ENCODE measurements at places on chromosomes 7 and 10.

DNA sequence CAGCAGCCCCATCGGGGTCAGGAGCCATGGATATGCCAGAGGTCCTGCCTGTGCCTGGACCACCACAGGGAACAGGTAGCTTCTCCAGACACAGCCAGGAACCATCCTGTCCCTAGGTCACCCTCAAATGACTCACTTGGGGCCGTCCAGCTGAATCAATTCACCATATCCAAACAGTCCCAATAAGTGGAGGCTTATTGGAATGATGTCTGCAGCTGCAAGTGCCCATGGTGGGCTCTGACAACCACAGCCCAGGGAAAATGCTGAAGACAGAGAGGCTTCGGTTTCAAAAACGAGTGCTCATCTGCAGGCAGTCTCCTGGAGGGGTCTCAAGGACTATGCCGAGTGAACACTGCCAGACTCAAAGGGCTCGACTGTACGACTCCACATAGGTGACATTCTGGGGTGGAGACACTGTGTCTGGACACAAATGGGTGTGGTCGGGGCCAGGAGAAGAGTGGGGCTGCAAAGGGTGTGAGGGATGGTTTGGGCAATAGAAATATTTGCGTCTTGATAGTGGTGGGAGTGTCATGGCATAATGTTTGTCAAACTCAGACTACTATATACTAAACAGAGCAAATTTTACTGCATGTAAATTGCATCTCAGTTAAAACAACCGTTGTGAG is 204.8 kb downstream of the TNS3 start:
- no peak for DNase-seq

GRCh38 chr7:102291056-102291915 is 4.6 kb downstream of the SH2B2 start:
- DNase-seq = no peak

DNA sequence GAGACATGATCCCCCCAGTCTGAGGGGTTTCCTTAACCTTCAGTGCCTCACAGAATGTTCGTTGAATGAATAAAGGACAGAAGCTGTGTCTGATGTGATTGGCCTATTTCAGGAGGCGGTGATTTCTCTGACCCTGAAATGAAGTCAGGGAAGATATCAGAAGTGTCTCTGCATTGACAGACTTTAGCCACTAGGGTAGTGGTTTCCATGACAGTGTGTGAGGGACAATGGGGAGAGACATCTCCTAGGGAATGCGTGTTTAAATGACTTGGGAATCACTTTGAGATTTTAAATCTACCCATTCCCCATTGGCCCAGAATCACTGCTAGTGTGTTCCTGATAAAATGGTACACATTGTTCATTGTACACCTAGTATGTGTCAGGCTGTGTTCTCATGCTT is 132.0 kb downstream of the CFAP58 start:
- DNase-seq = no peak

- DNase-seq = no peak
Measured at GRCh38 chr7:136513744-136514143, 354.7 kb upstream of the CHRM2 start.

- DNase-seq = peak; percentile 78
Measured at GRCh38 chr10:3071405-3072198, 4.3 kb downstream of the PFKP start.

GRCh38 chr7:148093375-148094166 is 497.0 kb upstream of the C7orf33 start:
- no peak for DNase-seq

- DNase-seq = no peak
Measured at GRCh38 chr10:114697061-114697598, 39.1 kb upstream of the ABLIM1 start.

- peak; percentile 70 for DNase-seq
Measured at GRCh38 chr10:24114556-24114955, 94.4 kb upstream of the KIAA1217 start.

- no peak for DNase-seq
Measured at GRCh38 chr10:122642726-122643605, 56.7 kb downstream of the C10orf120 start.

- DNase-seq = no peak
Measured at GRCh38 chr7:82423446-82423845, 20.1 kb downstream of the CACNA2D1 start.
